ENCODE measurements at places on chromosomes 7 and 10. TPM values are rescaled to one million over a fixed set of nuclear protein-coding genes. Genes with fewer than 3 reads are reported as not detected.

GRCh38 chr10:124921261-124921660, 20.7 kb upstream of the ZRANB1 start:
- DNase-seq: no peak

DNA sequence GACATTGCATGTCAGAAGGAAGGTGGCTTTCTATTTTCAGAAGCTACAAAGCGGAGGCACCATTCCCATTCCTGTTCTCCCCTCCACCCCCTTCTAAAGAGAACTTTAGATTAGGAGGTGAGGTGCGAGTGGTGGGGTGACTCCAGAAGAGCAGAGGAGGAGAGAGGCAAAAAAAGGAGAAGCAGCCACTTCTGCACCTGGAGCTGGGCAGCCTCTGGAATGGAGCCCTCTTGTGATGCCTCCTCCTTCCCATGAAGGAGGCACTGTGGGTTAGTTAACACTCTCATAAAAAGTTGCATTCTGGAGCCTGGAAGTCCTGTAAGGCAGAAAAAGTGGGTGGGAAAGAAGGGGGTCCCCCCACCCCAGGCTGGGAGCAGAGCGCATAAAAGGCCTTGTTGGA, 4.8 kb downstream of the PTF1A start:
- DNase-seq: no peak

CTAGE6 gene
- not detected for total RNA-seq

PPP1R9A gene
- 18.0 TPM for total RNA-seq

- DNase-seq: no peak
Observed at GRCh38 chr10:125554016-125554703, 128.8 kb downstream of the TEX36 start.

PROSER2 gene
- 7.3 TPM for total RNA-seq

FZD1 gene
- total RNA-seq: 2.0 TPM
